ENCODE measurements at places on chromosomes 16 and 17.

- DNase-seq: peak; percentile 76
These were observed 49.0 kb upstream of the BAHCC1 start for GRCh38 chr17:81346090-81346907.

DNA sequence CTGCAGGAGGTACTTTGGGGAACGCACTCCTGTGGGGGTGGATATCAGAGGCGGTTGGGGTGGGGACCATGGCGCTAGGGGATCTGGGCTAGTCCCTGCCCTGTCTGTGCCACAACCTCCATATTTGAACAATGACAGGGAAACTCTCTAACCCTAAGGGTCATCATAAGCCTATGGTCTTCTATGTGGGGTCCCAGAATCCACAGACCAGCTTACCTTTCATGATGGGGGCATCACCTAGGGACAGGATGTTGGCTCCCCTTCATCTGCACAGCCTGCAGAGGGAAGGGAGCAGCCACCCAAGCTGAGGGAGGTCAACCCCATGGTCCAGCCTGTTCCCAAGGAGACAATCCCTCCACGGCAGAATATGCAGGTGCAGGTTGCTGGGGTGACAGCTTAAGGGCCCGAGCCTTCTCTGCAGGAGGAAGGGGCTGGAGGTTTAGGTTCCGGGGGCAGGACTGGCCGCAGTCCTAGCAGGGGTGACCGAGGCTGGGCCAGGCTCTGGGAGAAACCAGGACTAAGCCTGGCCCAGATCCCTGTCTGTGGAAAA is 1.7 kb downstream of the ORAI3 start:
- no peak for DNase-seq

GRCh38 chr17:18381158-18381952 is 3.8 kb downstream of the EVPLL start:
- DNase-seq: no peak

DNA sequence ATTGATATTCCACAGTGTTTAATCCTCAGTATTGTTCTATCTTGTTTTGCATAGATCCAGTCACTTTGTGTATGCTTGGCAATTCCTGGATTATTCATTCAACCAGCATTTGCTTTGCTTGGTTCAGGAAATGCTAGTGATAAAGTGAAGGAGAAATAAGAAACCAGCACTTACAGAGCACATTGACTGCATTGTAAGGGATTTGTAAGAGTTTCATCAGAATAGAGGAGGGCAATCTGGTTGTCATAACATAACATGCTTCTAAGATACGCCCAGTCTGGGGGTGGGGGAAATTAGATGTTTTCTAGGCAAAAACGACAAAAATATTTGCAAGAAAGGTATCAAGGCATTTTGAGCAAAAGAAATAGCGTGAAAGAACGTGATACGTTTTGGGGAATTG is 40.4 kb downstream of the TNRC6A start:
- DNase-seq: no peak

DNA sequence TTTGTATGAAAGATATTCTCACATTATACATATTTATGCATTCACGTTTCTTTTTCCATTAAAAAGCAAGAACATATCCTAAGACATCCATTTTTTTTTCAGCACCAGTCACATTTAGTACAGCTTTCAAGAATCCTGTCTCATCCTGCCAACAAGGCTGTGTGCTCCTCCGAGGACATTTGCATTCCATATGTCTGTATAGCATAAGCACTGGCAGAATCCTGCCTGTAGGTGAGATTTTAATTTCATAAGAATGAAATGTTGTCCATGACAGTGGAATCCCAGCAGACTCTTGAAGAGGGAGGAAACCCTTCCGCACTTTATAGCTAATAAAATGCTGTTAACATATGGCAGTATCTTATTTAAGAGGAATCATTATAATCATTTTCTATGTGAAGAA is 2.9 kb upstream of the PMP22 start:
- no peak for DNase-seq

DNA sequence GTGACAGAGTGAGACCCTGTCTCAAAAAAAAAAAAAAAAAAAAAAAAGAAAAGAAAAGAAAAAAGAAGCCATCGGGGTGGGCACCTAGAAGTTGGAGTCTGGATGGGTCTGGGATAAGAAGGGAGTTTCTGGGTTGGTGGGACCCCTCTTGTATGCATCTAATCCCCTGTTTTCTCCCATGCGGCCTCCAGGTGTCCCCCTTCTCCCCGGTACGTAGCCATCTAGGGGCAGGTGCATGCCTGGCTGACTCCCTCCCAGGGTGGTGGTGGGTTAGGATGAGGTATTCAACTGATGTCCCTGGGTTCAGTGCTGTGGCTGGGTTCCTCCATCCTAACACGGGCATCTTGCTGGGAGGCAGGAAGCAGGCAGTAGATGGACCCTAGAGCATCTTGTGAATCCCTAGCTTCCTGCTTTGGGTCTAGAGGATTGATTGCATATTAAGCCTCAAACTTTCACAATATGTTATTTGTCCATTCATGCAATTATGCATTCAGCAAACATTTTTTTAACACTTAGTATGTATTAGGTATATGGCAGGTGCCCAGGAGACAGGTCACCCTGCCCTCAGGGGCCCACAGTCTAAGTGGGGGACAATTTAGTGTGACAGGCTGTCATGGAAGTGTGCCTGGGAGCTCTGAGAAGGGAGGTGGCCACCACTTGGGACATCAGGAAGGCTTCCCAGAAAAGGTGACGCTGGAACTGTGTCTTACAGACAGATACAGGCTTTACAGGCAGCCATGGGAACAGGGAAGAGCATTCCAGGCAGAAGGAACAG is 13.1 kb downstream of the FMNL1 start:
- DNase-seq: no peak

DNA sequence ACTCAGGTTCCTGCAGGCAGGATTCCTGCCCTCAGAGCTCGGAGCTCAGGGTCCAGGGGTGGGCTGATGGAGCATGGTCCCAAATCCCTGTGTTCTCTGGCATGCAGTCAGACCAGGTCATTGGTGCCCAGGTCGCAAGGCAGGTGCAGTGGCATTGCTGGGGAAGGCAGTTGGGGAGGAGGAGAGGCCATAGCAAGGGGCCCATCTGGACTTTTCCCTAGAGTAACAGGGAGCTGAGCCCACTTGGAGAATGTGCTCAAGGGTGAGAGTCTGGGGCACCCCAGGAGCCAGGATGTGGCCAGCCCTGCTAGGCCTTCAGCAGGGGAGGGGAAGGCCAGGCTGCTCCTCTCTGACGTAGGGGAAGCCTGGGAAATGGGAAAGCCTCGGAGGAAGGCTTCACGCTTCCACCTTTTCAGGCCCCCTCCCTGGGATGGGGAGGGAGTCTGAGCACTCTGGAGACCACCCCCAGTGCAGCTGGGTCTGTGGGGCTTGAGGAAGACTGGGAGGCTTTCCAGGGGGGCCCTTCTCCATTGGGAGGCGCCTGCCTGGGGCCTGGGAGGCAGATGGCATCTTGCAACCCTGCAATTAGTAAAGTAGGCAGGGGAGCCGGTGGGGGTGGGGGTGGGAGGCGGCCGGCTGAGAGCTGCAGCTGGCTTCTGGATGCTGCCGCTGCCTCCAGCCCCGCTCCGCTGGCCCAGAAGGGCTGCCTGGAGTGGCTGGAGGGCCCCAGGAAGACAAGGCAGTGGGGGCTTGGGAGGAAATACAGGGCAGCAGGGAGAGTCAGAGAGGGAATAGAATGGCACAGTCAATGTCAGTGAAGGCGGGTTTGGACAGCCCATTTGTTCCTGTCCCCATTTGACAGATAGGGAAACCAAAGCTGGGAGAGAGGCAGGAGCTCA is 21.1 kb upstream of the DOK4 start:
- DNase-seq: no peak

- no peak for DNase-seq
These were observed 63.3 kb upstream of the HSBP1 start for GRCh38 chr16:83744441-83744981.

- DNase-seq: no peak
These were observed 19.1 kb downstream of the C16orf95 start for GRCh38 chr16:87297918-87298631.

GRCh38 chr17:2368359-2368758 is 31.1 kb downstream of the SGSM2 start:
- no peak for DNase-seq

DNA sequence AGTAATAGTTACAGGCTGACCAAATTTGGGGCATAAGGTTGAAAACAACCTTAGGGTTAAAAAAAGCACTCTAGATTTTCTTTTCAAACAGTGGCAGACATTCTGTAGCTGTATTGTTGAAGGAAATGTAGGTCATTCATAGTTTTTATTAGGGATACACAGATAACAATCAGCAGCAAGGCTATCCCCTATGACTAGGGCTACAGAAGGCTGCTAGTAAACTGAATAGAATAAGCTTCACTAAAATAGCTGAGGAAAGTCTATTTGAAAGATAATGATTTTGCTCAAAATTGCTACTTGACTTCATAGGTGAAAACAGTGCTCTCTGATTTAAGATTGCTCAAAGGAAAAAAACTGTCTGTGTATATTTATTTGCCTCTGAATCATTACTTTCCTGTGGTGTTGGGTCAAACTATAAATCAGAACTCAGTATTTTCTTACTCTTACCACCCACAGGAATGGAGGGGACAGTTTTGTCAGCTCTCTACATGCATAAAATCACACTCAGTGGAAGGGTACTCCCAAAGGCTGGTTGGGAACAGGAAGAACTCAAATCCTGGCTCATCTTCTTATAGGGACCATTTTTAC is 24.8 kb downstream of the RPGRIP1L start:
- DNase-seq: no peak

- no peak for DNase-seq
These were observed 22.2 kb downstream of the CLEC19A start for GRCh38 chr16:19307587-19308241.

- DNase-seq: no peak
These were observed 384.3 kb upstream of the PSMD7 start for GRCh38 chr16:73912281-73912680.

DNA sequence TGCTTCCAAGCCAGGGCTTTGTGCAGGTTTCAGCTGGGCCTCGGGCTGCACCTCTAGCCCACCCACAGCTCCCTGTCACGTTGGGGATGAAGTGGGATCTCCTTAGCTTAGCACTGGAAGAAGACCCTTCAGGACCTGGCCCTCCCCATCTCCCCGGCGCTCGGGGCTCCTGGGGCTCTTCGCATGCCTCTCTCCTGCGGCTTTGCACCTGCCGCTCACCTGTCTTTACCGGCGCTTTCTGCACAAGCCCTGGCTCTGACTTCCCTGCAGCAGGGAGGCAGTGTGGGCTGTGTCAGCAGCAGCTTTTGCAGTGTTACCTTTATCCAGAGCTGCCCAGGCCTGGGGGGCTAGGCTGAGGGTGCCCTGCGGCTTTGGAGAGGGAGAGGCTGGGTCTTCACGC is 52.3 kb downstream of the NT5M start:
- no peak for DNase-seq

- no peak for DNase-seq
These were observed 167.1 kb upstream of the MAF start for GRCh38 chr16:79767421-79768275.

- no peak for DNase-seq
These were observed 3.8 kb upstream of the HOXB2 start for GRCh38 chr17:48548523-48549280.

DNA sequence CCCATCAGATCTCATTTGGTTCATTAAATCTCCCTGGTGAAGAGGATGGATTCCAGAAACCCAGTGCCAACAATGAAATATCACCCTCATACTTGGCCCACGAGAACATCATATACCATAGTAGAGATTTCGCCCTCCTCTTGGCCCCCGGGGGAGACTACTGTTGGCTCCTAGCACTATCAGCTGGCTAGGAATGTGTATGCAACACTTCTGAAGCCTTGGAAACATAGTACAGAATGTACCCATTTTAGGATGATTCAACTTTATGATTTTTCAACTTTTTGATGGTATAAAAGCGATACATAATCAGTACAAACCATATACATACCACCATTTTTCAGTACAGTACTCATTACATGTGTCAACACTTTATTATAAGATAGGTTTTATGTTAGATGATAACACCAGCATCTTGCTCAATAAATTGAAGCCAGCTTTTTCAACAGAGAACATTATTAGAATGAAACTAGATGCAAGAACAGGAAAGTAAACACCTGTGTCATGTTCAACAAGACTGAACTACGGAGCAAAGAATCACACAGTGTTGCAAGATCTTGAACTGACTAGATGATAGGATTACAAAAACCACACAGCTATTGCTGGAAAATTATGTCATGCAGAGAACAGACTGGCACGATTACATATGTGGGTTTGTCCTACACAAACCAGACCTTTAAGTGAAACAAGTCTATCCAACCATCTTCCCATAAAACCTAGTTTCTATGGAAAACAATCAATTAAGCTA is 17.2 kb downstream of the RSL1D1 start:
- DNase-seq: no peak

GRCh38 chr17:39118674-39119419 is 32.6 kb downstream of the PLXDC1 start:
- no peak for DNase-seq

- DNase-seq: no peak
These were observed 2.4 kb downstream of the CCL18 start for GRCh38 chr17:36066365-36066985.

DNA sequence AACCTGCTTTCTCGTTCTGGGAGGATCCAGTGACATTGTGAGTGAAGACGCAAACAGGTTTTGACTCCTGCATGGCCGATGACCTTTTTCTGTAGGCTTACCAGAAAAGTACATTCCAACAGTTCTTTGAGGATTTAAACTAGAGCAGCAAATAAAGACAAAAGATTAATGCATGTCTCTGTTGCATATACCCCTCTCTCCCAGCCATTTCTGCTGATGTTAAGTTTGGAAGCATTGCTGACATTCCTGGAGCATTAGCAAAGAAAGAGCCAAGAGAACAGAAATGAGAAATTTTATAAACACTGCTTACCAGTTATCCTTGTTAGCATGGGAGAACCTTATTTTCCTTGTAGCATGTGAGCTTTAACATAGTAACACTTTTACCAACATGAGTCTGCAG is 49.3 kb downstream of the SIAH1 start:
- DNase-seq: no peak

GRCh38 chr17:51629232-51629631 is 368.9 kb downstream of the UTP18 start:
- no peak for DNase-seq

- DNase-seq: no peak
These were observed 88.3 kb upstream of the DNAH17 start for GRCh38 chr17:78665387-78665951.

DNA sequence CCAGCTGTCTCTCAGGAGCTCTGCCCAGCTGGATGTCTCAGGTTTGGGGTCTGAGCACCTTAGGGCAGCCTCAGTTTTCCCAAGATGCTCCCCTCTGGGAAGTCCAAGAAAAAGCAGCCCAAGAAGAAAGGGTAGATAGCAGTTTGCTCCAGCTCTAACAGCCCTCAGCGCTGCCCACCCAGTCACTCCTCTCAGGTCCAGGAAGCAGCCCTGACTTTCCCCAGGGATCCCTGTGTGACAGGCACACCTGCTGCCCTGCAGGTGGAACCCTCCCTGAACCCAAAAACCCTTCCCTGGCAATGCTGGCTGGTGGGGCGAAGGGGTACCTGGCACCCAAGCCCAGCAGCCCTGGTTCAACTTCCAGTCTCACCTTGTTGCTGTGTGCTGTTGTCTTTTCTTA is 48.1 kb downstream of the BEAN1 start:
- DNase-seq: no peak
